ENCODE measurements at places on chromosomes 7 and 10. TPM values are rescaled to one million over a fixed set of nuclear protein-coding genes. Genes with fewer than 3 reads are reported as not detected.

The RARRES2 gene
- total RNA-seq, result 108 TPM

DNA sequence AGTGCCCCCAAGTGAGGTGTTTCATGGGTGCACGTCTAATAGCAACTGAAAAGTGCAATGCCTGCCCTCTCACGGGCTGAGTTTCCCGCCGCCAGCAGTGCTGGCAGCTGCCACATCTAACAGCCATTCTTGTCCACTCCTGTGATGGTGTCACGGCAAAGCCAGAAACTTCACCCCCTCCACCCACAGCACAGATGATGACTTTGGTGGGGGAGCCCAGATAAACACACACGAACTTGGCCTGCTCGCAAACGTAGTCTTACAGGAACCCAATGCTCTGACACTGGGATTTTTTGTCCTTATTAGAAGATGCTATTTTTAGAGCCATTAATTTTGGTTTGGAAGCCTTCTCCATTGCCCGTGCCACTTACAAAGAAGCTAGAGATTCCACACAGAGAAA lies 26.7 kb downstream of the CPXM2 start:
- DNase-seq, result no peak

DNA sequence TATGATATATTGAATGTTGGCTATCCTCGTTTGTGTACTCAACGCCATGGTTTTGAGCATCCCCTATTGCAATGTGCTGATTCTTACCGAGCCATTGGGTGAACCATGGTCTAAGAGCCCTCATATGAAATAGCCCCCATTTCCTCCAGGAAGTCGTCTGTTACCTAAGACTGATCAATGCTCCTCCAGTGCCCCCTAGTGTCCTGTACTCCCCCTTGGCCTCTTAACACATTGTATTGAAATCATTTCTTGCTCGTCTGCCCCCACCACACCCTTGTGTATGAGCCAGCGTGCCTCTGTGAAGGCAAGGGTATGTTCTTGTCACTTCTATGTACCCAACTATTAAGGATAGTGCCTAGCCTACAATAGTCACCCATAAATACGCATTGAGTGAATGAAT lies 11.2 kb upstream of the SLC35B4 start:
- peak; percentile 19 for DNase-seq

GRCh38 chr7:1533547-1534329 lies 3.2 kb downstream of the MAFK start:
- peak; percentile 67 for DNase-seq

GRCh38 chr7:137381045-137381444 lies 37.5 kb upstream of the PTN start:
- no peak for DNase-seq

DNA sequence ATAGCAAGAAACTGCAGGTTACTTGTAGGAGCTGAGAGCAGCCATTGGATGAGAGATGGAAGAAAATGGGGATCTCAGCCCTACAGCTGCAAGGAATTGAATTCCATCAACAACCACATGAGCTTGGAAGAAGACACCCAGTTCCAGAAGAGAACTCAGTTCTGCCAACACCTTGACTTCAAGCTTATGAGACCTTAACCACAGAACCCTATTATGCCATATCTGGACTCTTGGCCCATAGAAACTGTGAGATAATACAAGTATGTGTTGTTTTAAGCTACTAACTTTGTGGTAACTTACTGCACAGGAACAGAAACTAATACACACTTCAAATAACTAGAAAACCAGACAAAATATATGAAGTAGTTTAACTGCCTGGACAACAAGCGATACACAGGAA lies 212.4 kb upstream of the CACNA2D1 start:
- DNase-seq, result no peak

GRCh38 chr7:139036901-139037300 lies 1.1 kb upstream of the ZC3HAV1L start:
- DNase-seq, result no peak
